ENCODE measurements at places on chromosomes 16 and 17.

- DNase-seq = no peak
Measured at GRCh38 chr17:3890082-3890877, 2.6 kb downstream of the CAMKK1 start.

DNA sequence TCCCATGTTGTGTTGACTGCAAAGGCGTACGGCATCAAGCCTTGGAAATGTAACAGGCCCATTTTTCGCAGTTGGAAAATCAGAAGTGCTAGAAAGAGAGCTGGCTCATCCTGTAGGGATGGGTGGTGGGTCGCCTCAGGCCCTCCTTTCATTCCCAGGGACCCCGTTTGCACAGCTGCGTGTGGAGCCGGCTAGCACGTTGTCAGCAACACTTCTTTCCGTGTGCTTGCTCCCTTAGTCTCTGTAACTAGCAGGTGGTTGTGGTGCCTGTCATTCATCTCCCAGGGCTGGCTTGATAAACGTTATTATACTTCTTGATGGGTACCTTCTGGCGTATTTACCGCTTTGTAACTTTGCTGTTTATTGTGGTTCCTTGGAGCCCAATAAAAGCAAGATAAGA is 239.0 kb upstream of the CACNG5 start:
- DNase-seq = no peak

- DNase-seq = peak; percentile 76
Measured at GRCh38 chr16:57475711-57476339, 10.5 kb downstream of the DOK4 start.

DNA sequence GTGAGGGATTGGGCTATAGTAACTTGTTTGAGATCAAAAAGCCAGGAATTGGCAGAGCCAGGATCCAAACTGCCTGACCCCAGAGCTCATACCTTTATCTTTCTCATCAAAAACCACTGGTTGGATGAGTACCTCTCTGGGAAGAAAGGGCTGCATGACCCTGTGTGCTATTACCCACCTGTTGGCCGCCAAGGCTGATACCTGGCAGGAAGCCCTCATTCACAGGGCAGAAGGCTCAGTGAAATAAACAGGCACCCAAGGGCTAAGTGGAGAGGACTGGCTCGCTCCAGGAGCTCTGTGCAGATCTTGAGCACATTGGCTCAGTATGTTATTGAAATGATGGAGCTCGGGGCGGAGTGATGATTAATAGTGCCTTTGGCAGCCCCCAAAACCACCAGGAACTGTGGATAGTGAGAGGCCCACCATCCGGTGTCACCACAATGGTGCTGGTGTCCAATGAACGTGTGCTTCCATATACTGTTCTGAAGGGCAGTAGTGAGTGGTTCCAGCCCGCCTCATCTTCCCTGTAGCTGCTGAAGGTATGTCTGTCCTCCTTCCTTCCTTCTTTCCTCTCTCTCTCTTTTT is 197.6 kb downstream of the MSI2 start:
- DNase-seq = no peak

- DNase-seq = peak; percentile 66
Measured at GRCh38 chr17:50425682-50426471, at the start of gene ACSF2. ACSF2 (plus strand) TSS chr17:50426218; CDS start chr17:50426262, 44 bp downstream.

DNA sequence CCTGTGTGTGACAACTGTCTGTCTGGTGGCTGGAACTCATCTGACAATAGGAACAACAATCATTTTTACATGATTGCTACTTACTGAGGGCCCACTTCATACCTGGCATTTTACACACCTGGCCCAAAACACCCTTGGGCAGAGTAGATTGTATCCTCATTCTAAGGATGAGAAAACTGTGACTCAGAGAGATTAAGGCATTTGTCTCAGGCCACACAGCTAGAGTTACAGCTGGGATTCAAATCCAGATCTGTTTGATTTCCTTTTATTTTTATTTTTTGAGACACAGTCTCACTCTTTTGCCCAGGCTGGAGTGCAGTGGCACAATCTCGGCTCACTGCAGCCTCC is 242.1 kb downstream of the XYLT1 start:
- no peak for DNase-seq

DNA sequence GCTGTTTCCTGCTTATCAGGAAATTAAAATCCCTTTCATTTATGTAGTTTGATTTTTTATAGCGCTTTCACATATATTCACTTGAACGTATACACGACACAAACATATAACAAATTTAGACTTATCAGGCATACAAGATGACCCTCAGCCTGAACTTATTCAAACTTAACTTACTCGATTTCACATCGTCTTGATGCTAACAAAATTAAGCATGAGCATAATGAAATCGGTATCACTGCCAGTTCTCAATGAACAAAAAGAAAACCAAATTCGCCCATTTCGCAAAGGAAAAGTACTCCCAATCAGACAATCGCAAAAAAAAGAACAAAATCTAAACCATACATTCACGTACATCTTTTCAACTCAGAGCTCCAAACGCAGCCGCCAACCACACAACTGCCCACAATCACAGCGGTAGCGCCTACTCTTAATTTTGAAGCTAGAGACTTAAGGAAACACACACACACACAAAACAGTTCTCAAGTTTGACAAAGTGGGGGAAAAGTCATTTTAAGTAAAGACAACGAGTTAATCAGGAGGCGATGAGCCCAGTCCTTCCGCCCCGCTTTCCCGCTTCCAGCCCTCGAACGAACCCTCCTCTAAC is 1.1 kb downstream of the GJC1 start:
- DNase-seq = no peak

- DNase-seq = no peak
Measured at GRCh38 chr16:27762441-27762840, 212.5 kb downstream of the KATNIP start.

- no peak for DNase-seq
Measured at GRCh38 chr16:57284209-57284951, at the start of gene PLLP. PLLP (minus strand) TSS chr16:57284672; CDS start chr16:57284540, 132 bp downstream.

GRCh38 chr17:76545918-76546555 is 6.2 kb downstream of the PRCD start:
- DNase-seq = no peak
